GM04503 (cell line): ENCODE measurements at places on chromosomes 3 and 15.

DNA sequence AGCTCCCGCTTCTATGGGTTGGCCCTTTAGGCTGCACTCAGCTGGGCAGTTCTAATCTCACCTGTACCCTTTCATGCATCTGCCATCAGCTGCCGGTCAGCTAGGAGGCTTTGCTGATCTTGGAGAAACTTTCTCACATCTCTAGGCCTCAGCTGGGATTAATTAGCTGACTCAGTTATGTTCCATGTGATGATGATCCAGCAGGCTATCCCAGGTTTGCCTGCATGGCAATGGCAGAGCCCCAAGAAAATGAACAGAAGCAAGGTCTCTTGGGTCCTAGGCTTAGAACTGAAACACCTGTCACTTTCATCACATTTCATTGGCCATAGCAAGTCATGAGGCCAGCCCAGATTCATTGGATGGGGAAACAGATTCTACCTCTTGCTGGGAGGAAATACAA lies 304.6 kb upstream of the TBC1D5 start:
- peak; percentile 34 for DNase-seq

DNA sequence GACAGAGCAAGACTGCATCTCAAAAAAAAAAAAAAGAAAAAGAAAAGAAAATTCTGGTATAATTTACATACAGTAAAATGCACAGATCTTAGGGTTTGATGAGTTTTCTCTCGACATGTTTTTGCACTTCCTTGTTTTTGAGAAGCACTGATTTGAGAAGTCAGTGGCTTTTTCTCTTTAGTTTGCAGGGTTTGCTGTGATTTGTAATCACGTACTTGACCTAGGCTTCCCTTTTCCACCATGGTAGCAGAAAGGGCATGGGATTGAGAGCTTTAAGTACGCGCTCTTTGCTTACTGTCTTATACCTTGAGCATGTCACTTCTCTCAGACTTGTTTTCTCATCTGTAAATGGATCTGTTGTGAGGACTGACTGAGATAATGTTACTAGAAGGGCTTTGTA lies 4.1 kb downstream of the VHL start:
- no peak for DNase-seq

DNA sequence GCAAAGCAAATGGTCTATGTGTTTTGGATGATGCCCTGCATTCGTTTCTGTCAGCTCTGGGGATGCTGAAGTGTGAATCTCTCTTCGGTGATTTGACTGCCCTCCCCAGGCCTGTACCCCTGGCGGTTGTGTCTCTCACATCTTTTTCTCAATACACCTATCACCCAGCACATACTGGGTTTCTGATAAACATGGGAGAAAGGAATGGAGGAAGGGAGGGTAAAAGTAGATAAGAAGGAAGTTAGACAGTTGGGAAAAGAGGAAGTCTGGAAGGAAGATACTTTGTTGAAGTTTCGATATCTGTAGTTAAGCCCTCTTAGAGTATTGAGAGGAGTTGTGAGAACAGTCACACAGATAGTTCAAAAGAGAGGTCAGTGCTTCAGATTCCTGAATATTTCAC lies 35.8 kb upstream of the LRTM1 start:
- DNase-seq = no peak

GRCh38 chr3:135229018-135229495 lies 434.0 kb downstream of the EPHB1 start:
- DNase-seq = no peak

DNA sequence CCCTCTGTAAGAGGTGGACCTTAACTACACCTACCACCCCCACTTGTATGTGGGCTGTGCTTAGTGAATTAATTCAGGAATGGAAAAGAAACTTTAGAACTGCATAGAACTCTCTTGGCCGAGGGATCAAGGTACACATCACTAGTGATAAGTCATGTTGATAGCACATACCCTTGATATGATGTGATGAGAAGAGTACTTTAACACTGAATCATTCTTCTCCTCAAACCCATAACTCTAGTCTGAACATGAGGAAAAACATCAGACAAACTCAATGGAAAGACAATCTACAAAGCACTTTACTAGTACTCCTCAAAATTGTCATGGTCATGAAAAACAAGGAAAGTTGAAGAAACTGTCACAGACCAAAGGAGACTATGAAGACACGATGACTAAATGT lies 87.6 kb downstream of the P2RY1 start:
- no peak for DNase-seq

GRCh38 chr15:91941871-91942658 lies 88.6 kb downstream of the SLCO3A1 start:
- DNase-seq = no peak

GRCh38 chr3:55742022-55742831 lies 255.1 kb upstream of the WNT5A start:
- DNase-seq = no peak

DNA sequence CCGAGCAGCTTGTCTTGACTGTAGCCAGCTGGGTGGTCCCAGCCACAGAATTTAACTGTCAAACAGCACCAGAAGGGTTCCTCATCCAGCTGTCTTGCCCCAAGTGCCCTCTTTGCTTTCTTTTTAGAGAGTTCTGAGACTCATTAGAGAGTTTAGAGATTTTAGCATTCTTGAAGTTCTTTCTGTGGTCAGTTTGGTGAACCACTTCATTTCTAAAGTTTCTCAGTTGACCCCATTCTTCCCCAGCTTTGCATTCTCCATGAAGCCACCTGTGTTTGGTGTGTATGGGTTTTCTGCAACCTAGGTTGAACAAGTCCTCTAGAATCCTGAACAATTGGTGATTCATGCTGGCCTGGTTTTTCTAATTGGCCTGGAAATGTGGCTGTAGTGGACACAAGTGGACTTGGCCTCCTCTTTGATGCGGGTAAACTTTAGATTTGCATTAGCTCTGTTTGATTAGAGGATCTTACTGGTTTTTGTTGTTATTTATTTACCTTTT lies 33.7 kb downstream of the FLNB start:
- DNase-seq = peak; percentile 87

DNA sequence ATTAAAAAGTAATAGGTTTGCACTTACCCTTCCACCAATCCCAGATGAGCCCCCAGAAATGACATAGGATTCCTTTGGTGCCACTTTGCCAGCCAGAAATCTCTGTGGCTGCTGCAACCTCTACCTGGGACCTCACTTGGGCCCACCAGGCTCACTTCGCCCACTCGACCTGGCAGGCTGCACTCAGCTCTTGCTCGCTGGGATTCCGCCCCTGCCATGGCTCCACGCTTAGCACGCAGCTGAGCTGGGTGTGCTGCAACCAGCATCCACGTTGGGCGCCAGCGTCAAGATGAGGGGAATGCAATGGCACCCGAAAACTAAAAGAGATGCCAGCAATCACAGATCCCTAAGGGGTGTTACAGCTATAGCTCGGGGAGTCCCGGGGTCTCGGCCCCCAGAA lies 761.0 kb downstream of the NAALADL2 start:
- DNase-seq = no peak

- peak; percentile 16 for DNase-seq
Measured at GRCh38 chr3:162391301-162391700, 894.7 kb downstream of the OTOL1 start.

GRCh38 chr15:88803241-88803919 lies at the start of gene ACAN:
Gene ACAN, plus strand, starts transcription at chr15:88803436. Its CDS starts 32,771 bp downstream, at chr15:88836207.
- DNase-seq = no peak

DNA sequence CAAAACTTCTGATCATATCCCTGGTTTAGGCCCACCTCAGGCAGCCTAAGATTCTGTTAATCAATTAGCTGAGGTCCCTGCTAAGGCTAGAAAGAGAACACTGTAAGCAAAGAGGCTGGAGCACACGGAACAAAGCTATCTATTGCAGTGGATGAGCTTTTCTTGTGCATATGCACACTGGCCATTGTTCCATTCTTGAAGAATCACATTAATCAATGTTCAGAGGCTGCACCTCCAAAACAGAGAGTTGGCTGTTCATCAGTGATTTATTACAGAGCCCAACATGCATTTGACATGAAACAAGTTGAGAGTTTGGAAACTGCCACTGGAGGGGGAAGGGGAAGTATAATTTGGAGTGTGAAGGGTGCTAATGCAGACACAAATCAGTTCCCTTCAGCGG lies 873.0 kb downstream of the ROBO1 start:
- no peak for DNase-seq

DNA sequence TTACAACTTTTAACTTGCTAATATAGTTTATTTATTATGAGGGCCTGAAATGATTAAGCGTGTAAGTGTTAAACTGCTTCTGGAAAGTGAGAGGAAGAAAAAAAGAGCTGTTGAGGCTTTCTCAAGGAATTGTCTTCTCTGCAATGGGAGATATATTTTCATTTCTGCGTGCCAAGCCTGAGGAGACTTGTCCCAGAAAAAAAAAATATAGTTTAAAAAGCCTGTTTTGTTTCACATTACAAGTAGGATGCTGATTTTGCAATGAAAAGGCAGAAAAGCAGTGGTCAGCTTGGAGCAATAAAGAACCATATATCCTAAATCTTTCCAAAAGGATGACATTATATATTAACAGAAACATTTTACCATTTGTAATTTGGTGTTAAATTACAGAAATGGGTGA lies 115.5 kb downstream of the GMNC start:
- no peak for DNase-seq

DNA sequence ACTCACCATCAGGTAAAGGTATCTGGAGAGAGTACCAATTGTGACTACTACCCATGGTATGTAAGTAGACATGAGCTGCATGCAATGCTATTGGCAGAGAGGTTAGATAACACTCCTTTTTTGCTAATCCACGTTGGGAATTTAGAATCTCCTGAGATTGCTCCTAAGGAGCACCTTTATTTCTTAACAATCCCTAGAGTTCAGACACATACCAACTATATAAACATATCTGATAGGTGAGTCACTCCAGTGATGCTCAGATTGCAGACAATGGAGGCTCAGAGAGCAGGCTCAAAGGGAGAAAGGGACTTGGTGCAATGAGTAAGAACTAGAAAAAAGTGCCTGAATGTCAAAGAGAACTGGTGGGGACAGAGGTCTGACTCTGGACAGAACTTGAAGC lies 47.0 kb upstream of the LRRFIP2 start:
- DNase-seq = peak; percentile 34

- DNase-seq = no peak
Measured at GRCh38 chr3:176561826-176562225, 635.5 kb downstream of the TBL1XR1 start.

GRCh38 chr3:70882104-70882503 lies 569.7 kb upstream of the MDFIC2 start:
- no peak for DNase-seq

DNA sequence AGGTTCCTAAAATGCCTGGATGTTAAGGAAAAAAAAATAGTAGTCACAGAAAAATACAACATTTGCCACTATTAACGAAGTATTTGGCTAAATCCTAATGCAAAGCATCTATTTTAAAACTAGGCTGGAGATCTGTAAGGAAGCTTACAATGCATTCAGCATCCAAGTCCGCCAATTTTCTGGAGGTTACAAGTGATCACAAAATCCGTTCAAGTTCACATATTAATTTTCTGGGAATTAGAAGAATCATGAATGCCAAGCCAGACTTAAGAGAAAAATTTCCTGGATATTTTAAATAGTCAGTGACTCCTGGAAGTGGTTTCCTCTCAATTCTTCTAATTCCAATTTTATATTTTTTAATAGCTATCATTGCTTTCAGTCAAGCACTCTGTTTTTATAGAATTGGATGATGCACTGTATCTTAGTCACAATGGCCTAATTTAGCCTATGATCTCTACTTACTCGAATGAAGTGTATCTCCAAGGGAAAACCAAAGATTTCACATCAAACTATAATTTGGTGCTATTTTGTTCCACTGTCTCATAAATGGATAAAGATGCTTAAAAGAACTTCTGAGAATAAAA lies 60.4 kb downstream of the P3H2 start:
- no peak for DNase-seq

DNA sequence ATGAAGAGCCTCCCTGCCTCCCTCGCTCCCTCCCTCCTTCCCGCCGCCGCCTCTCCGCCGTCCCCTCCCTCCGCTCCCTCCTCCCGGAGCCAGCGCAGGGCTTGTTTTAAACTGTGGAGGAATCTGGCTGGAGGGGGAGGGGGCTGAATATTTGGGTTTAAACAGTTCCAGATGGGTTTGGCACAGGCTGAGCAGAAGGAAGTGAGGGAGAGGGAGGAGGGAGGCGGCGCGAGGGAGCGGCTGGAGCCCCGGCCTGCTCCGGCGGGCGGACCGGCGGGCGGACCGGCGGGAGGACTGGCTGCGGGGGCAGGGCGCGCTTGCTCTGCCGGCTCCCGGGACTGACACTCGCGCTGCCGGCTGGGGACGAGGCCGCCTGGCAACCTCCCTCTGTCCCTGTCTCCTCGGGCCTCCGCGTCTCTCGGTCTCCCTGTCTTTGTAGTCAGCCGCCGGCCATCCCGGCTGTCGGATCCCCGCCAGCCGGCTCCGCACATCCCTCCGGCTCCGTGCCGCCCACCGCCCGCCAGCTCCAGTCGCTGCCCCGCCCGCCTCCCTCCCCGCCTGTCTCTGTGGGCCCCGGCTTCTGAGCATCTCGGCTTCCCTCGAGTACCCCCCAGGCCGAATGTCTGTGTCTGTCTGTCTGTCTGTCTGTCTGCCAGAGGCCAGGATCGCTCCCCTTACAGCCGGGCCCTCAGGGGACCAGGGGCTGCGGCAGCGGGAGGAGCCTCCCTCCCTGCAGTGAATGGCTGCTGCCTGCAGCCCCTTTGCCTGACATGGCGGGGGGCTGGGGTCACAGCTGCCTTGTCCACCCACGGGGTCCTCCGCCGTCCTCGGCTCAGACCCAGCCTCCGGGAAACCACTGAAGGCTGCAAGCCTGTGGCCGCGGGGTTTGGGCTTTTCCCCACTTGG lies 7.6 kb downstream of the EPHB3 start:
- DNase-seq = peak; percentile 95

- no peak for DNase-seq
Measured at GRCh38 chr3:146142757-146143156, 18.2 kb downstream of the PLOD2 start.

GRCh38 chr3:177842743-177843734 lies 645.8 kb upstream of the TBL1XR1 start:
- DNase-seq = no peak

DNA sequence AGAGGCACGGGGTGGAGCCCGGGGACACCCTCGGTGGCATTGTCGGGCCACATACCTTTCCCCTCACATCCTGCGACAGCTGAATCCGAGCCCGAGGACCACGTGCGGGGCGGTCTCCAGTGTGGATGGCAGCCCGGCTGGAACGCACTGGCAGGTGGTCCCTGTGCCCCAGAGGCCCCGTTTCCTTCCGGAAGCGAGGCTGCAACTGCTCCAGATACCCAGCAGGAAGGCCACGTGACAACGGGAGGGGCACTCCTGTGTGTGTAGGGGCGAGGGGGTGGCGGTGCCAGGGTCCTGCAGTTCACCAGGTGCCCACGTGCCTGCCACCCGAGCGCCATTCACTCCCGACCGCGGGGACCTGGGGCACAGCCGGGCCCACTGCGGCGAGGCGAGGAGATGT lies 44.1 kb downstream of the APH1B start:
- DNase-seq = no peak

DNA sequence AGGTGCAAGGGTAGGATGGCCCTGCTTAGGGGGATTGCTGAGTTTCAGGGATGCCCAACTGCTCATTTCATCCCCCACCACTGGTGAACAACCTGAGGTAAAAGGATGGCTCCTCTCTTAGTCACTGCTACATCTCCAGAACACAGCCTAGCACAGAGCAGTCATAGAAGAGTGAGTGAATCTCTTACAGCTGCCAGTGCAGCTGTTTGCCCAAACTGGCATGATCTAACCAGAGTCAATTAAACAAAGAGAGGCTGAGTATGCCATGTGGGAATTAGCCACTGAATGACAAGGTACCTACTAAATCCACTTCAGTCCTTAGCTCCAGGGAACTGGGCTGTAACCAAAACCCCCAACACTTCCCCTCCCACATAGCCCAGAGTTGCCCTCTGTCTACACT lies 6.8 kb upstream of the NCKIPSD start:
- DNase-seq = no peak

- no peak for DNase-seq
Measured at GRCh38 chr3:12175844-12176453, 17.2 kb upstream of the TIMP4 start.

GRCh38 chr15:60358935-60359682 lies 38.7 kb downstream of the ANXA2 start:
- no peak for DNase-seq
